Astrocyte of the hippocampus (primary cell): ENCODE measurements at places on chromosomes 6 and 20.

DNA sequence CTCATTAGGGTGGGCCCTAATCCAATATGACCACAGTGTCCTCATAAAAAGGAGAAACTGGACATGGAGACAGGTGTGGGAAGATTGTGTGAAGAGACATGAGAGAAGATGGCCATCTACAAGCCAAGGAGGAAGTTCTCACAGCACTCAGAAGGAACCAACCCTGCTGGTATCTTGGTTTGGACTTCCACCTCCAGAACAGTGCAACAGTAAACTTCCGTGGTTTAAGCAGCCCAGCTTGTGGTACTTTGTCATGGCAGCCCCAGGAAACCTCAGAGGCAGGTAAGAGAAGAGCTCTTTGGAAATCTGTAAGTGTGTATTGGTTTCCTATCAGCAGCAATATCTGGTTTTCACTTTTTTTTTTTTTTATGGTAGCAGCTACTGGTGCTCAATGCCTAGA lies 16.5 kb upstream of the CNKSR3 start:
- DNase-seq = no peak

- peak; percentile 28 for DNase-seq
These were observed 394.6 kb downstream of the KIF16B start for GRCh38 chr20:16178546-16179135.

DNA sequence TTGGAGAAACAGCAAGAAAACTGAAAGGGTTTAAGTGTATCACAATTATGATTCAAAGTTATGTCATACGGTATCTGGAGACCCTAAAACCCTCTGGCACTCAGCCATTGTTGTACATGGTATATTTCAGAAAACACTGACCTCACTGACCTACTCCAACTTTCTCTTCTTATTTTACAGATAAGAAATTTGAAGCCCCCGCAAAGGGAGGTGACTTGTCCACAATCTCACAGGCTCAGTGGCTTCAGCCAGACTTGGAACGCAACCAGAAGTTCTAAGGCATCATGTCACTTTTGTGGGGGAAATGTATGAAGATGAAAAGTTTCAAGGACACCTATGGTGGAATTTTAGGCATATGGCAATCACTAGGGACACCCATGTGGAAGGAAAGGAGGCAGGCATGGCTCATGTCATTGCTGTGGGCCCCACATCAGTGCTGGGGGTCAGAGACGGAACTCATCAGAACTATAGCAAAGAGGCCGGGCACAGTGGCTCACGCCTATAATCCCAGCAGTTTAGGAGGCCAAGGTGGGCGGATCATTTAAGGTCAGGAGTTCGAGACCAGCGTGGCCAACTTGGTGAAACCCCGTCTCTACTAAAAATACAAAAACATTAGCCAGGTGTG lies 5.2 kb upstream of the TRIB3 start:
- no peak for DNase-seq

GRCh38 chr6:68229566-68229965 lies 405.5 kb upstream of the ADGRB3 start:
- peak; percentile 26 for DNase-seq

- DNase-seq = peak; percentile 86
These were observed at the start of gene HS3ST5 for GRCh38 chr6:114342826-114343781. Gene HS3ST5, minus strand, starts transcription at chr6:114343023. Its CDS starts 280,178 bp downstream, at chr6:114062845.

DNA sequence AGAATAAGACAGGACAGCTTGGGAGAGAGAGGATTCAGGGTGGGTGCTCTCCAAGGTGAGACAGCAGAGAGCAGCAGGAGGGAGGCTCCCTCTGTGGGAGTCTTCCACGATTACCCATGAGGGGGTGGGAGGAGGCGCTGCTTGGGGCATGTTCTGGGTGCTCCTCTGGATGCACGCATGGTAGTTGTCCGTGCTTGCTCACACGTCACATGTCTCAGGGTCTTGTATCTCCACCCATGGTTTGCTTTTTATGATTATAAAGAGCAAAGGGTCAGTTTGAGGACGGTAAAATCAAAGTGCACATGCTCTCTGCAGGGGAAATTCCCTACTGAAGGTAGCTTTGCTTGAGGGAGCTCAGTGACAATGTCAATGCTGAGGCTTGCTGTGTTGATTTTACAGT lies 338.4 kb downstream of the THBS2 start:
- no peak for DNase-seq

DNA sequence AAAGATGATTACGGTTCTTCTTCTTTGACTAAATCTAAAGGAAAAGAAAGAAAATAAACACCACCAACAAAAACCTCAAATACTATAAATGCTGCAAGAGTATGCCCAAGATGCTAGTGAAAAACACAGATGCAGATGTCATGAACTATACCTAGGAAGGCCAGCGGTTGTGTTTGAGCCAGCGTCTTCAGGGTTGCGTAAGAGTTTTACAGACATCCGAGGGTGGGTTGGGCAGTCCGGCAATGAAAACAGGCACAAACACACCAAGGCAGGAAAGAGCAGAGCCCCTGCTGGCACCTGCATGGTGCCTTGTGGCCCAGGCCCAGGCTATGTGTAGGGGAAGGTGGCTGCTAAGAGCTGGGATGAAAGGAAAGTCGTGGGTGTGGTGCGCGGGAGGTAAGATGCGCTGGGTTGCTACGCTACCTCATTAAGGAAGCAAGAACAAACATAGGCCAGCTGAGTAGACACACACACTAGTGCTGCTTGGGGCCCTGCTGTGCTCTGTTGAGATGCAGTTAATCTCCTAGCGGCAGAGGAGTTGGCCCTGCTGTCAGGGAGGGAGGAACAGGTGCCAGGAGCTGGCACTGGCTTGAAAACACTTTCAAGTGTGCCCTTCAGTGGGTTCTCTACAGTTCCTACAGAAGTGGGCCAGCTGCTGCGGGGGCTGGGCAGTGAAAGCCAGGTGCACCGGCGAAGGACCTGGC lies 170.2 kb upstream of the PLN start:
- DNase-seq = no peak

DNA sequence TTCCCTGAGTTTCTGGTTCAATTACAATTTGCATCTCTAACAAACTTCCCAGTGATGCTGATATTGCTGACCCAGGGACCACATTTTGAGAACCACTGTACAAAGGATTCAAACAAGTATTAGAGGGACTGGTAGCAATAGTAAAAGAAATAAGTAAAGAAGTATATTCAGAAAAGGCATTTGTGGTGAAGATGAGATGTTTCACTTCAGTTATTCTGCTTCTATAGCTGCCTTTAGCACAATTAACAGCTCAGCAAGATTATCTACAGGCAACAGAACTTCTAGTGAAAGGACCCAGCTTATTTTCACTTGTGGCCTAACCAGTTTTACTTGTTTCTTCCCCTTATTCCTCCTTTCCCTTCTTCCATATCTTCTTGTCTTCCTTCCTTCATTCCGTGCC lies 149.4 kb downstream of the PHF3 start:
- DNase-seq = no peak

DNA sequence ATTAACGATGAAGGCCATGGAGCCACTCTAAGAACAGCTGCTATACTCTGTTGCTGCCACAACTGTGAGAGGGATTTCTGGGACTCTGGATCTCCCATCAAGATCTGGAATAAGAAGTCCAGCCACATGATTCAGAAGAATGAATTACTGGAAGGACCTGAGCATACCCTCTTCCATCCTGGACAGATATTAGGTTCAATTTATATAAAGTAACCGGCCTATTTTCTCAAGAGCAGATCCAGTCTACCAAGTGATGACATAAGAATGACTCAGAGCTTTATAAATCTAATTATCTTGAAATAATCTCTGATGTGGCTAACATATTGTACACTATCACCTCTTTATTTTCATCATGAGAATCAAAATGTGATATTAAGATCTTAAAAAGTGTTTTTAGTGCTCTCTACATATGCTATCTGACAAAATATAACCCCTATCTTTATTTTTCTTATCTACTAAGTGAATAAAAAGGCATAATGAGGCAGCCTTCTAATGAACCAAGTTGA lies 45.1 kb downstream of the COL9A1 start:
- DNase-seq = no peak

DNA sequence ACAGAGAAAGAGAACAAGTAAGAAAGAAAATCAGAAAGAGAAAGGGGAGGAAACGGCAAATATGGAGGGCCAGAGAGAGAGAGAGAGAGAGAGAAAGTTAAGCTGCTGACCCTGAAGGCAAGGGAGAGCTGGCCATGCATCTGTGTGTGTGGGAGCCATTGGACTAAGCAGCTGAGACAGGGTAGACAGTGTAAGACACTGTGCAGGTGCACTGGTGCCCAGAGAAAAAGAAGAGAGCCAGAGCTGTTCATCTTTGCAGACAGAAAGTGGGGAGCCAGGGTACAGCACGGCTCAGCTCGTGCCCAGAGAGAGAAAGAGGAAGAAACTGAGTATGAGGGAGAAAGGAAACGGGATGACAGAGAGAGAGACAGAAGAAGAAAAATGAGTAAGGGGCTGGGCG lies 24.2 kb upstream of the ZNF318 start:
- DNase-seq = no peak

DNA sequence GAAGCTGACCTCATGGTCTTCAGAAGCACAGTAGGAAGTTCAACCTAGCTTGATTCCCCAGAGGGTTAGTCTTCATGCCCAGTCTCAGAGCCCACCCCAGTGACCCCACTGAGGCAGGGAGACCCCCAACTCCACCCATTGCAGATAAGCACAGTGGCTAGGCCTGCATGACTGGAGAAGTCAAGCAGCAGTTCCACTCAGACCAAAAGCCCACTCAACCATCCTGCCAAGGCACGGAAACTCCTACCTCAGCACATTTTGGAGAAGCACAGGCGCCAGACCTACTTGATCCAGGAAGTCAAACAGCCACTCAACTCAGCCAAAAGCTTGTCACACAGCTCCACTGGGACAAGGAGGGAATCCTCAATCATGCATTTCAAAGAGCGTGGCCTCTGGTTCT lies 78.4 kb upstream of the HTR1E start:
- no peak for DNase-seq

DNA sequence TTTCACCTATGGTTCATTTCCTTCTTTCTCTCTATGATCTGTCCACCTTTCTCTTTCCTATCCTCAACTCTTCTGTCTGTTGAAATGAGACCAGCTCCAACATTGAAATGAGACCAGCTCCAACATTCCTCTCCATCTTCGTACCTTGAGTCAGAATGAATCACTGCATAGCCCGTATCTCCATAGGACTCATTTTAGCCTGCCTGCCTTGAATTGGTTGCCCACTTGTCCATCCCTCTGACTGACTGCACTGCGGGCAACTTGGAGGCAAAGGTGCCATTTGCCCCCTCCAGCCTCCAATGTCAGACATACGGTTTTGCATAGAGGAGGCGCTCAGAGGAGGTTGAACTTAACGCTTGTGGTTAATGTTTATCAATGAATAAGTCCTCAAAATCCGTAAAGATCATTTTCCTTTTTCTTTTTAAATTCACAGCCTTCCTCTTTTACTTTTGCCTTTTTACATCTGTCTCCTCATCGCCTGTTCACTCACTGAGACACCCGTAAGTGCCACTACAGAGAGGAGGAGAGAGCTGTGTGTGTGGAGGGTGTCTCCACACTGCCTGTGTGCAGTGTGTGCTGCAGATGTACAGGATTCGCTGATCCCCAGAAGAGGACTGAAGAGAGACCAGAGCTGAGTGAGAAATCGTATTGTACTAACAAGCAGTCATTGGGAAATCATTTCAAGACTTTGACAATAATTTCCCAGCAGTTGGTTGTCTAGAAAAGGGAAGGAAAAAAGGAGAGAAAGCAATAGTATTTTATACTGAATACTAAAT lies 579.6 kb upstream of the MAP3K7 start:
- peak; percentile 51 for DNase-seq

DNA sequence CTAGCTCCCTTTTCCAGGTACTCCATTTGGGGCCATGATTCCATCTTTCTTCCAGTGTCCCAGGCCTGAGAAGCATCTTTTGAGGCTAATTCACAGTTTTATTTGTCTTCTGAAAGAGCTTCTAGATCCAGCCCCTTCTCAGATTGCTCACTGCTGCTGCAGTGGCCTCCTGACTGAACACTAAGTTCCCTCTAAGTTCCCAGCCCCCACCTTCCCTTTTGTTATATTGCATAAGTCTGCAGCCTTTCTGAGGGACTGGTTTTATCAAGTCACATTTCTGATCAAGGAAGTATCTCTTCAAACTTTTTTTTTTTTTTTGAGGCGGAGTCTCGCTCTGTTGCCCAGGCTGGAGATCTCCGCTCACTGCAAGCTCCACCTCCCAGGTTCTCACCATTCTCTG lies 10.7 kb downstream of the MAPRE1 start:
- DNase-seq = no peak

DNA sequence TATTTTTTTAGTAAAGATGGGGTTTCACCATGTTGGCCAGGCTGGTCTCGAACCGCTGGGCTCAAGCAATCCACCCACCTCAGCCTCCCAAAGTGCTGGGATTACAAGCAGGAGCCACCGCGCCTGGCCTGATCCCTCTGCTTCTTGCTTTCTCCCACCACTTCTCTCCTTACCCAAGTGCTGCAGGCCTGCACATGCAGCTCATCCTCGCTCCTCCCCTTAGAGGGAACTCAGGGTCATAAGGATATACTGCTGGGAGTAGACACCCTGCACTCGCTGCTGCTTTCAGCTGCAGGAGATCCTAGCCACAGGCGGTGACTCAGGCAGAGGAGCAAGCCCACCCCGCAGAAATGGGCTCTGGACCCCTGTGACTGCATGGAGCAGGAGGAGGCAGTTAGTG lies 40.0 kb upstream of the FANCE start:
- no peak for DNase-seq

- no peak for DNase-seq
These were observed 103.1 kb upstream of the MRPS10 start for GRCh38 chr6:42320762-42321161.

- no peak for DNase-seq
These were observed 9.8 kb downstream of the ZNF335 start for GRCh38 chr20:45962031-45962755.

GRCh38 chr6:141248021-141248799 lies 884.5 kb upstream of the GJE1 start:
- DNase-seq = no peak

- no peak for DNase-seq
These were observed 122.7 kb downstream of the SNX5 start for GRCh38 chr20:17845701-17846475.

DNA sequence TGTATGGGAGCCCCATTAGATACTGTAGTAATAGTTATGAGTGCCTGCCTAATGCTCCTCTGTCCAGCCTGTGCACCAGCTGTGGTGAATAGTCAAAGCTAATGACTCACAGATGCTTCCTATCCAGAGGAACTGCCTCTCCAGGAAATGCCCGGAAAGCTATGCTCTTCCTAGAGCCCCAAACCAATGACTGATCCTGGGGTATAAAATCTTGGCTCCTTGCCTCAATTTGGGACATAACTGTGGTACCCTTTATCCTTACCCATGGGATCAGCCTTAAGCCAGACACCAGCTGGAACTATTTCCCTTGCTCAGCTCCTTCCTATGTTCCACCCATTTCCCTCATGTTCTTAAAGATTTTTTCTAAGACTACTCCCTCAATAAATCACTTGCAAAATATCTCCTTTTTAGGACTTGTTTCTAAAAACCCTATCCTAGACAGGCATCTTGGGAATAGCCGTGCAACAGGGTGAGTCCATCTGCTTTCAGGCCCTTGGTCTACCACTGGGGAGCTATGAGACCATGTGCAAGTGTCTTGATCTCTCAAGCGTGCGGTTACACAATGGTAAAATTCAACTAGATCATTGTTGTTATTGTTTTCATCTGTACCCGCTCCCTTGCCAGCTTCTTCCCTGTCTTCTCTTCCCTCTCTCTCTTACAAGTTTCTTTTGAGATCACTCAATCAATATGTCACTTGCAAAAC lies 283.7 kb downstream of the BTBD3 start:
- DNase-seq = peak; percentile 2

- peak; percentile 18 for DNase-seq
These were observed 2.5 kb downstream of the ADRM1 start for GRCh38 chr20:62305149-62305764.
